Right kidney (tissue), 9 donors: ENCODE measurements at places on chromosomes 5 and 9.
A peak's percentile ranks its signal among the peaks of the same experiment; 100 is the strongest.

DNA sequence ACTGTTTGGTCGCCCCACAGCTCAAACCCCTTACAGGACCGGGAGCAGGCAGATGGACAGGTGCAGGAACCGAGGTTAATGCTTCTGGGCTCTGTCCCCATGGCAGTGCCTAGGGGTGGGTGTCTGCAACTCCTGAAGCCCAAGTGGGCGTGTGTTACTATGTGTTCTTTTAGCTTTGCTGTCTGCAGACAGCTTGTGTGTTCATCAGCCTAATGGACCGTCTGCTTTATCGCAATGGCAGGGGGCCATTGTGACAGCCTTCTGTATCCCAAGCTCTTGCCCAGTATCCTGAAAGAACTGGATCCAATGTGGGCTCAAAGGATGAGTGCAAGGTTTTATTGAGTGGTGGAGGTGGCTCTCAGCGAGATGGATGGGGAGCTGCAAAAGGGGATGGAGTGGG lies 266.7 kb downstream of the CSNK1G3 start:
- DNase-seq, result no peak

GRCh38 chr5:54595721-54596120 lies 78.2 kb downstream of the SNX18 start:
- no peak for DNase-seq

- DNase-seq, result no peak
Measured at GRCh38 chr9:132651259-132651658, 18.5 kb downstream of the DDX31 start.

DNA sequence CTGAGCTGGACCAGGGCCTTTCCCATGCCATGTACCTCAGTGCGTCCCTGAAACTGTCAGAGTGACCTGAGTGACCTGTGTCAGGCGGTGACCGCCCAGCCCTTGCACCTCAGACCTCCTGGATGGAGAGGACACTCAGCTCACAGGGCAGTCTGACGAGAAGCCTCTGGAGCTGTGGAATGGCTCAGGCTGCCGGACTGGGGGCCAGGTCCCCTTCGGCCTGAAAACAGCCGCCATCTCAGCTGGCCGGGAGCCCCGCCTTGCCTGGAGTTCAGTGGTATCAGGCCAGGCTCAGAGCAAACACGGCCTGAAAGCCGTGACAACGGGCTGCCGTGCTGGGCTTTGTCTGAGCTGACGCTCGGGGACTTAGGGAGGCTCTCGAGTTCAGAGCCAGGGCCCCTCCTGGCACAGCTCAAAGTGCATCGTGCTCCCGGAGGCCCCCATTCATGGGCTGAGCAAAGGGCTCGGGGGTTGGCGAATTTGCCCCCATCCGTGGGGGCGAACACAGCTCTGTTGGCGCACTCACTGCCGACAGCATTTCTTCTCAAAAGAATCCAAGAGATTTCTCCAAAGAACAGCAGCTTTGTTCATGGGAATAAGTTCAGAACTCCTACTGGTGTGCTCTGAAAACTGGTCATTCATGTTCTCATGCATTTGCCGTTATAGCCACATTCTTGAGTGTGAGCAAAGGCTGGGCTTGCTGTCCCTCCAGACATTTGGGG lies 8.4 kb upstream of the SLC9A3 start:
- DNase-seq, result no peak

GRCh38 chr9:121289026-121289771 lies 21.2 kb downstream of the GSN start:
- DNase-seq, result peak; percentile 75

DNA sequence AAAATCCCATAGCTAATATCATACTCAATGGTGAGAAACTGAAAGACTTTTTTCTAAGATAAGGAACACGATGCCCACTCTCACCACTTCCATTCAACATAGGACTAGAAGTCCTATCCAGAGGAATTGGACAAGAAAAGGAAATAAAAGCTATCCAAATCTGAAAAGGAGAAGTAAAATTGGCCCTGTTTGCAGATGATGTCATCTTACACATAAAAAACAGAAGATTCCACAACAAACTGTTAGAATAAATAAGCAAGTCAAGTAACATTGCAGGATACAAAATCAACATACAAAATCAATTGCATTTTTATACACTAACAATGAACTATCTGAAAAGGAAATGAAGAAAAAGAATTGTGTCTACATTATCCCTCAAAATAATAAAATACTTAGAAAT lies 308.0 kb downstream of the MCTP1 start:
- DNase-seq, result no peak

DNA sequence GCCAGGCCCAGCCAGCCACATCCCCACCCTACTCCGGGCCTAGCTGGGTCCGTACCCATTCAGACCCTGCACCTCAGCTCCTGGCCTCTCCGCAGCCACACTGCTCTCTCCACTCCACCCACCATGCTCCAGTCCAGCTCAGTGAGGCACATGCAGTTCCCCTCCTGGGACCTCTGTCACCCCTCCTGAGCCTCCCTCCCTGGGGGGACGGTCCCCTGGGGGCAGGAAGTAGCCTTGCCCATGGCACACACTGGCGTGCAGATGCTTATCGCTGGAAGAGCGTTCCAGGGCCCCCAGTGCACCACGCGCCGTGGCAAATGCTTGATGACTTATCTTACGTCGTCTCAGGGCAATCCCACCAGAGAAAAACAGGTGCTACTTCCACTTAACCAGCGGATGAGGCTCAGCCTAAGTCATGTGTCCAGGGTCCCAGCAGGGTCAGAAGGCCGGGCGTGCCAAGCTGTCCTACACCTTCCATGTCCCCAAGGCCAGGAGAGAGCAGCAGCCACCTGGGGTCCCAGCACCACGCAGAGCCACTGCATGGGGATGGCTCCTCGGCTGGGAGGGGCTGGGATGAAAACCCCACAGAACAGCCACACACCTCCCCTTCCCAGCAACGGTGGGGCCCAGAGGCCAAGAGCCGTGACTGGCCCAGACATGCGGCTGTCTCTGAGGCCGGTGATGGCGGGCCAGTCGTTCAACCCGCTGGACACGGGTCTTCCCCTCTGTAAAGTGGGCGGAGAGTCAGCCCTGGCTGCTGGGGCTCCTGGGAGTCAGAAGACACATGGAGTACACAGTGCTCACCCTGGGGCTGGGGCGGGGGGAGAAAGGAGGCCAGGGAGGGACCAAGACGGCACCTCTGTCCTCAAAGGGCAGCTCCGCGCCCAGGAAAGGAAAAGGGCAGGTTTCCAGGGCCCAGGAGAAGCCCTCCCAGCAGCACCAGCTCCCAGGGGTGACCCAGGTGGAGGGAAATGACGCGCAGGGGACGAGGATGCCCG lies 2.6 kb upstream of the CCDC187 start:
- no peak for DNase-seq

GRCh38 chr5:60668686-60669304 lies 31.2 kb downstream of the DEPDC1B start:
- DNase-seq, result no peak

DNA sequence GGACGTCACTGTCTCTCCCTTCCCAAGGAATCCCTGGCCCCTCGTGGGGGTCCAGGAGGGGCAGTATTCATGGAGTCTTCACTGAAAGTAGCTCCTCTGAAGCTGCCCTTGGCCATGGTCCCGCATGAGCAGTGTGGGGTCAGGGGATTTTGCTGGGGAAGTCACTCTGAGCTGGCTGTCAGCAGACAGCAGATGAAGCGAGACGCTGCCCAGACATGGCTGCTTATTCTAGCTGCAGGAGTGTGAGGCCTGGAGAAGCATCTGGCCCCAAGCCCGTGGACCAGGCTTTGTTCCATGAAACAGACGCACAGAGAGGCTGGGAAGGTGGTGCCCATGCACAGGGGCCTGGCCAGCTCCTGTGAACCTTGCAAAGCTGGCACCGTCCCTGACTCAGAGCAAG lies 21.5 kb upstream of the ASS1 start:
- no peak for DNase-seq

DNA sequence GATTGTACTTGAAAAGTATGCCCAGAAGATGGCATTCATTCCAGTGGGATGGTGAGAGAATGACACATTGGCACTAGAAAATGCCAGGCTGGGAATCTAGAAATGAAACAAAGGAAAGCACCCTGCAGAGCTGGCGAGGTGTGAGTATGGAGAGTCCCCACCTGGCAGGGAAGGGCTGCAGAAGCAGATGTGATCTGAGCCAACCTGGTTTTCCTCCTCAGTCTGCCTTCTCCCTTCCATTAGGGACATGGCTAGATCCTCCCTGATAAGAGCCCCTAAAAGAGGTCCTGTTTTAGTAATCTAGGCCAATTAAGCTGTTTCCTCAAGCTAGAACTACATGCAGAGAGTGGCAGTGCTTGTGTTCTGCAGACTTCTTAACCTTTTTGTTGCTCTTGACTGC lies 24.7 kb upstream of the TNFSF15 start:
- no peak for DNase-seq

DNA sequence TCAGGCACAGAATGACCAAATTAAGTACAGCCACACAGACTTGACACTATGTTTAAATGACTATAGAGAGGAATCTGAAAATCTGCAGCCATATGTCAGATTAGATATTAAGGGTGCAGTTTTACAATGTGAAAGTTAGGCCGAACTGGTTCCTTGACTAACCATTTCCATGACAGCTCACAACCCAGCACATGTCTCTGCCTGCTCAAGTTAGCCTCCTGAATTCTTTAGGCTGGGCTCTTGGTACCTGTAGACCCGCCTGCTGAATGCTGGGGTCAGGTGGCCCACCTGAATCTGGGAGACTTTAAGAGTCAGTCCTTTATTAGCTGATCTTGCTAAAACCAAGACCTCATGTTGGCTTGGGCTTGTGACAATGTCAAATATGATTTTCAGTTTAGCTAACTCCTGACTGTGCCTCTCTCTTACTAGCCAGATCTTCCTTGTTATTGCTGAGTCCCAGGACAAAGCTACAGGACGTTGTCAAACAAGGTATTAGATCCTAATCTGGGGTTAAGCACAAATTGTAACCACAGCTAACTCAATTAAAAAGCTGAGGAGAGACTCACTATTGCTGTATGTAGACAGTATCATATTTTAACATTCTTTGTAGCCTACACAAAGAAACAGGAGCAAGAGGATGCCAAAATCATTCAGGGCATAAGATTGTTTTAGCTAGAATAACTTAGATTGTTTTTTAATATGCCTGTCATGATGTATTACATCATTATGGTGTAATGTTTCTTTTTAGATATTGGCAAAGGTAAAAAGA lies 490.9 kb downstream of the SEMA5A start:
- DNase-seq, result no peak

GRCh38 chr5:14913096-14913495 lies 41.5 kb upstream of the ANKH start:
- no peak for DNase-seq

GRCh38 chr5:78776637-78777036 lies 128.1 kb upstream of the LHFPL2 start:
- no peak for DNase-seq

DNA sequence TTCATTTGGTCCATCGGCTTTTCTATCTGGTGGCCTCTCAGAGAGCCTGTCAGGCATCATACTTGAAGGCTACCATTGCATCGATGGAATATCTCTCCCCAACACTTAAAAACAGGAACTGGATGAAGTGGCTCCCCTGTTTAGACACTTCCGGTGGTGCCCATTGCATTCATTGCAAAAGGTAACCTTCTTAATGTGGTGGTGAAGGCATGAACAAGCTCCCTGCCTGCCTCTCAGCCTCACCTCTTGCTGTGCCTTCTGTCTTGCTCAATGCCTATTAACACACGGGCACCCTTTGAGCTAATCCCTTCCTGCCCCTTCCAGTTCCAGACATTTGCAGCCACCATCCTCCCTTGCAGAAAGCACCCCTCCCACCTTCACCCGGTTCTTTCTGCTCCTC lies 233.1 kb upstream of the MSX2 start:
- no peak for DNase-seq

DNA sequence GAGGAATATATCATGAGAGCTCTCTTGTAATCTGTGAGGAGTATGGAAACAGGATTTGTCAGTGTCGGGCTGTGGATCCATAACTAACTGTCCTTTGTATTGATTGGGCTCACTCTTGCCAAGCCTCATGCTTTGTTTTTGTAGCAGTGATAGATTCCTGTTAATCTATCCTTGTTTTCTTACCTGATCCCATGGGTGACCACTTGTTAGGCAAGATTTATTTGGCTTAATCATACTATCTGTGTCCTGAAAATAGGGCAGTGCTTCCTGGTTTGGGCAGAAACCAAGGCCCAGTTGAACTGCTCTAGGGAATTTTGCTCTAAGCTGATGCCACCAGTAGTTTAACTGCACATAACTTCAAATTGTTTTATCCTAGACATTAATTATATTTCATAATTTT lies 6.1 kb downstream of the NDFIP1 start:
- DNase-seq, result no peak

DNA sequence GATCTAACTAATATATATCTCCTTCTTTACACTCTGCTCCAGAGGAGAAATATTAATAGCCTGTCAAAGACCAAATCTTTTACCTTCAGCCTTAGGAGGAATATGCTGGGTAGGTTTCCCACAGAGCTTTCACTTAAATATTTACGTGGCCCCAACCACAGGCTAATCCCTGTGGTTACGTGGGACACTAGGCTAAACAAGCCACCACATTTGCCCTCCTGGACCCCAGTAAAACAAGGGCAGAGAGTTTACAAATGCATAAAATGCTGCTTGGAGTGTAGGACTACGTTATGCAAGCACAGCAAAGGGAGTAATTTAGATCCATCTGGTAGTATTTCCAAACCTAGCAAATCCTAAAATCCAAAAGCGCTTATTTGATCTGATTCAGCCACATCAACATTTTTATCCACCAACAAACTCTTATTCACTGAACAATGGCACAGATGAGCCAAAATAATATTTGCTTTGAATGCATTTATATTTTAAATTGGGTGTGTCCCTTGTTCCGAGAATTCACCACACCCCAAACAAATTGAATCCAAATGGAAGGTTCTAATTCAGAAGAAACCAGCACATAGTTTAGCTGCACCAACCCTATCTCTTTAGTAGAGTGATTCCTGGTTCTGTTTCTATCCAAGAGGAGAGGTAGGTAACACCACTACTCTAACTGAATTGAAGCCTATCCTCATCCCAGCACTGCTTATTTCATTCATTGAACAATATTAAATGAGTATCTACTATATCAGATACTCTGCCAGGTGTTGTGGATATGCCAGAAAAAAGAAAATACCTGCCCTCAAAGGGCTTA lies 179.0 kb downstream of the TSSK1B start:
- DNase-seq, result no peak

- peak; percentile 62 for DNase-seq
Measured at GRCh38 chr5:92908952-92909601, 671.9 kb downstream of the NR2F1-AS1 start.

GRCh38 chr5:56112526-56113121 lies 117.9 kb upstream of the IL6ST start:
- no peak for DNase-seq

- DNase-seq, result no peak
Measured at GRCh38 chr5:152864991-152865390, 459.9 kb upstream of the NMUR2 start.

DNA sequence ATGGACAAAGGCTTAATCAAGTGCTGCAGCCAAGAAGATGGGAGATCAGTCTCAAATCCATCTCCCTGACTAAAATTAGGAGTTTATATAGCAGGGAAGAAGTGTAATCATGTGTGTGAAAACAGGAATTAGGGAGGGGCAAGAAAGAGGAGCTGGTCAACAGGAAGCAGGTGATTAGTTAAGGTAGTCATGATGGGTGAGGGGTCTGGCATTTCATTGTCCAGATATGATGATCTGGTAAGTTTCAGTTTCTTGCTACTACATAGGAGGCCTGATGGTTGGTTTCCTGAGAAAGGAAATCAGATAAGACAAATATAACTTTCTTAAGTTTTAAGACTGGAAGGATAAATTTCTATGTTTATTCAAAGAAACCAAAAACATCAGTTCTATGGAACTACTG lies 455.6 kb upstream of the GRAMD2B start:
- DNase-seq, result no peak
